ENCODE measurements at places on chromosomes 2 and 18.
A peak's percentile ranks its signal among the peaks of the same experiment; 100 is the strongest.

DNA sequence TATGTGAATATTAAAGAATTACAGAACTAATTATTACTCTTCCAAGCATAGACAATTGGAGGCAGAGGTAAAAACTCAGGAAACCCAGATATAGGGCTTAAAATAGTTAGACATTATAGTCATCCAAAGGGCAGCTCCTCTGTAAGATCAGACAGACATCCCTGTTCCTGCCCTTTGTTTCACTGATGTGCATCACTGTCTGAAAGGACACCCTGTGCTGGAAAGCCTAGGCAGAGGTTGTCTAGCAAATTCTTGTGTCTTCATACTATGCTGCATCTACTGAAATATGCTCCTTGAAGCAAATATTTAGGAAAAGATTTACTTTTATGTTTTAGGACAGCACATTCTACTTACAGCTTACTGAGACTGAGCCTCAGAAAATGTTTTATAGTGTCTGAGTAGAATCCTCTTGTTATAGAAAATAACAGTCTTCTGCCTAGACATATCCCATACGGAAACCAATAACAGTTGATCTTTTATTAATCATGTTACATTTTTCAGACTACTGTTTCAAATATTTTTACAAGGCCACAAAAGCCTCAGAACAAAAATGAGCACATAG lies 977.3 kb upstream of the CDH2 start:
- no peak for DNase-seq

DNA sequence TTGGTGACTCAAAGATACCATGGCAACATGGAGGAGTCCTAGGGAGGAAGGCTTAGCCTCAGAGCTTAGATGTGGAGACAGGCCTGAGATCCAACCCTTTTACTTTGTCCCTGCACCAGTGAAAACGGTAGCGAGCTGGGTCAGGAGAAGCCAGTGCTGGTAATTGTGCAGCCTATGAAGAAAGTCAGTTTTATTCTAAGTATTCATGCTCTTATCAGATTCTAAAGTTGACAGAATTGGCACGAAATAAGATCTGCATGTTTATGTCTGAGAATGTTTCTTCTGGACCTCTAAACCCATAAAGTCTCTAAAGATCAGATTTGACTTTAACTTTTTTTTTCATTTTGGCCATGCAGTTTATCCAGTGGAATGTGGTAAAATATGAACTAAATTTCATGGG lies 93.8 kb downstream of the SCG2 start:
- DNase-seq = no peak

DNA sequence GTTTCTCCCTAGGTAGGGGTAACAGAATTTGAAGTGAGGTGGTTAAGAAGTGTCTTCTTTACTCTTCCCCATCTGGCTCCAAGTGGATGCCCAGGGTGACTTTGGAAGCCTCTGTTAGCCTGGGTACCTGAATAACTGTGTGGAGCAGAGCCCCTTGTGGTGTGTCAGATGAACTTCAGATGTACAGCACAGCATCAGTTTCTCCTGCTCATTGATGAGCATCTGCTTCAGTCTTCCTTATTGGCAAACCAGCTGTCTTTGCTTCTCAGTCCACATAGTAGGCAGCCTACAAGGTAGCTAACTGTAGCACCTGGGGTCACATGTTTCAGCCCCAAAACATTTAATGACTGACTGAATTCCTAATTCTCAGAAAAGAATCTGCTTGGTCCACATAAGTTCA lies 56.2 kb upstream of the ATP8B1 start:
- no peak for DNase-seq

DNA sequence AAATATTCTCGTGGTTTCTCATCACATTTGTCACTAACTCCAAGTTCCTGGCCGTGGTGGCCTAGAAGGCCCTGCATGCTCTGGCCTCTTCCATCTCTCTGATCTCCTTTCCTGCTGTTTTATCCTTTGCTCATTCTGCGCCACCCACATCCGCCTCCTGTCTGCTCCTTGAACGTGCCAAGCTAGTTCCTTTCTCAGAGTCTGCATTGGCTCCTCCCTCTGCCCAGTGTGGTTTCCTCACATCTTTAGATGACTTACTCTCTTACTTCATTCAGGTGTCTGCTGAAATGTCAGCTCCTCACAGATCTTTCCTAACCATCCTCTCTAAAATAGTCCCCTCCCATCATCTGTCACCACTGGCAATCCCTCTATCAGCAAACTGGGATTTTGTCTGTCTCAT lies 158.6 kb upstream of the RBMS1 start:
- DNase-seq = peak; percentile 37

DNA sequence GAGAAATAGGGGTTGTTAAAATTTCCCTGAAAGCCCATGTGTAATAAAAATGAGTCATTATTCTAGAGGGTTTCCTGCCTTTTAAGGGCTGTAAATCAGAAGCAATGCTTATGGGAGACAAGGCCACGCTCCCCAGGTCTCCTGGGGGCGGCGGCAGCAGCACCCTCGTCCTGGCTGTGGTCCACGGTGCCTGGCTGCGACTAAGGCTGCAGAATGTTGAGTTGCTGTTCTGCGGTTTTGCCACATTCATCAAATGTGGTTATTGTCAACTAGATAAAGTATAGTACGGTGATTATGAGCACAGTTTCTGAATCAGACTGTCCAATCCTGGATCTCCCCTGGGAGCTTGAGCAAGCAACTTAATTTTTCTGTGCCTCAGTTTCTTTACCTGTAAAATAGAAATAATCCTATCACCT lies 11.9 kb upstream of the AGFG1 start:
- DNase-seq = peak; percentile 52

DNA sequence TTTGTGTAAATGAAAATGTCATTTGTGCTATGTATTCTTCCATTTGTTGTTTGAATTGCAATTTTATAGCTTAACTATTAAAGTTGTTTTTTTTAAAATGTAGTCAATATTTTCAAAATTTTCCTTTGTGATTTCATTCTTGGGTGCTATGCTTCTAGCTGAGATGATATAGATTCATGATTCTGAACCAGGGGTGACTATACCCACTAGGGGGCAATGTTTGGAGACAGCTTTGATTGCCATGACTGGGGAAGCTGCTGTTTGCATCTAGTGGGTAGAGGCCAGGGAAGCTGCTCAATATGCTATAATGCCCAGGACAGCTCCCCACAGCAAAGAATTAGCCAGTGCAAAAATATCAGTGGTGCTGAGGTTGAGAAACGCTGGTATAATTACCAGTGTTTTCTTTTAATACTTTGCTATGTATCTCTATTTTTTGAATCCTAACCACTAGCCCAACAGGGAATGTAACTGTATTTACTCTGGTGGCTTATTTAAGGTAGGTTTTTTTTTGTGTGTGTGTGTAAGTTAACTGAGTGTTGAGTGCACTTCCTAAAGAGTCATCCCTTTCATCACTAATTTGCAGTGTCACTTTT lies 99.7 kb downstream of the MEP1B start:
- peak; percentile 2 for DNase-seq

DNA sequence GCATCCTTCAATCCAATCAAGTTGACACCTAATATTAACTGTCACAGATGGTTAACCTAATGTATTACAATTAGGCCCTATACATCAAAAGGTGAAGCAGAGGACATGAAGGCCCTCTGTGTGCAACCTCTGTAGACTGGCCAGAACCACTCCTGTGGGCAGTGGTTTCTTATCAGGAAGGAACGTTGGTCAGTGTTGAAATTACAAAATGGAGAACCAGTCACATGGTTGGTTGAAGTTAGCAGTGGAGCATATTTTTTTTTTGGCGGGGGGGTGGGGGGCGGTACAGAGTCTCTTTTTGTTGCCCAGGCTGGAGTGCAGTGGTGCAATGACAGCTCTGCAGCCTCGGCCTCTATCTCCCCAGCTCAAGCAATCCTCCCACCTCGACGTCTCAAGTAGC lies 19.8 kb downstream of the RNU2-63P start:
- no peak for DNase-seq

DNA sequence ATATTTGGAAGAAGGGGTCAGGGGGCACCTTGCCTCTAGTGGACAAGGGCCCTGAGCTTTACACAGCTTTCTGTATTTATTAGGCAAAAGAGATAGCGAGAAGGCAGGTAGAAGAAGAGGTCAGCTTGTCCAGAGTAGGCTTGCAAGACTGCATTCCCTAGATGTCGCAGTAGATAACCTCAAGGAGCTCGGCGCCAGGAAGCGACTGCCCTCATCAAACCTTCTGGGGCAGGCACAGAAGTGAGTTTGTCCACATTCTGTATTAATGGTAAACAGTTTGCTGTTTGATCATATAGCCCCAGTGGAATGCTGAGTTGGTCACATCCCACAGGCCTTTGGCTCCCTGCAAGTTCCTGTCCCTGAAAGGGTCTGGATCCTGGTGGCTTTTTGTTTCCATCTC lies 7.0 kb downstream of the CHCHD5 start:
- DNase-seq = no peak

DNA sequence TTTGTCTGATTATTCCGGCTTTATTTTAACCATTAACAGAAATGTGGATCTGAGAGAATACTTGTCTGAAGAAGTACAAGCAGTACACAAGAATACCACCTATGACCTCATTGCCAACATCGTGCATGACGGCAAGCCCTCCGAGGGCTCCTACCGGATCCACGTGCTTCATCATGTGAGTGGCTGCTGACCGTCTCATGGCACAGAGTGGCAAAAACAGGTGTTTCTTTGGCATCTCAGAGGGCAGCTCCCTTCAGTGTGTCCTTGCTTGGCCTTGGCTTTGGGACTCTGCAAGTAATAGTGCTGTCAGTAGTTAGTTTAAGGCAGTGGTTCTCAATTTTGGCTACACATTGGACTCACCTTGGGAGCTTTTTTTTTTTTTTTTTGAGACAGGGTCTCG lies 23.1 kb downstream of the SFTPB start:
- DNase-seq = no peak

DNA sequence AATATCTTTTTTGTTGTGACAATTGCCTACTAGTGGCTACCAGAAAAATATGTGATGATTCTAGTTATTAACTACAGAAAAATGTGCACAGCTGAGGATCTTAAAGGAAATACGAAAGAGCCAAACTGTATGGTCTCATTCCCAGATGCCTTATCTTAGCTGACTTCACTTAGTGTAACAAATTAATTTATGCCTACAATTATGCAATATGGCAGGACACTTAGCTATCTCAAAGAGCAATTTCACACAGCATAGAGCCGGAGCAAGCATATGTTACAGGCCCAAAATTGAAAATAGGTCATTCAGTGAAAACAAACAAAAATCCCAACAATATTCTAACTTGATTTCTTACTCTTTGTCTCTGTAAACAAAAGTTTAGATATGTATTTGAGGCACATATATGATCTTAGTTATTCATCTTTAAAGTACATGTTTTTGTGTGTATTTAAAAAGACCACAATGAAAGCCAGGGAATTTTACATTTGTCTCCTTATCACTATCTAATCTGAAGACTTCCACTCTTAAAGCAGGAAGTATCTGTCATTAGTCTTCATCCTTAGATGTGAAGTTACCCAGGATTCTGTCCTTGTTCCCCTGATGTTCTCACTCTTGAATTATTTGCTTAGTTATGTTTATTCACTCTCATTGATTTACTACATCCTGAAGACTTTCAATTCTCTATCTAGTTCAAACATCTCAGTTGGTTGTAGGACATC lies 1579.0 kb upstream of the NXPH2 start:
- no peak for DNase-seq
